Ovary (tissue), 10 donors: ENCODE measurements at places on chromosomes 3 and 15. TPM values are rescaled to one million over a fixed set of nuclear protein-coding genes. Genes with fewer than 3 reads are reported as not detected.

The TERB2 gene
- total RNA-seq, result not detected

The SEMA6D gene
- total RNA-seq, result 30.7 TPM

The TMEM266 gene
- total RNA-seq, result not detected

The SLITRK3 gene
- total RNA-seq, result 0.51 TPM

The SYNPR gene
- total RNA-seq, result not detected

The PLCB2 gene
- total RNA-seq, result 6.7 TPM

The PCOLCE2 gene
- total RNA-seq, result 1.5 TPM

The SERINC4 gene
- total RNA-seq, result 0.13 TPM

The RHCG gene
- total RNA-seq, result not detected

The STAC gene
- total RNA-seq, result 8.4 TPM

The VEPH1 gene
- total RNA-seq, result not detected

The SKOR1 gene
- total RNA-seq, result 0.36 TPM

The EFCAB12 gene
- total RNA-seq, result 1.7 TPM

The TMC3 gene
- total RNA-seq, result not detected

The KLF15 gene
- 49.9 TPM for total RNA-seq

The CFAP92 gene
- total RNA-seq, result 1.4 TPM

The IL17RD gene
- 35.1 TPM for total RNA-seq

The LTF gene
- 1.2 TPM for total RNA-seq

The NR1I2 gene
- 0.20 TPM for total RNA-seq

The OR5K2 gene
- not detected for total RNA-seq

The TLNRD1 gene
- total RNA-seq, result 14.4 TPM

The PIGBOS1 gene
- total RNA-seq, result 11.5 TPM

The APBA2 gene
- total RNA-seq, result 0.98 TPM

The SMCO1 gene
- total RNA-seq, result not detected

The GABRR3 gene
- total RNA-seq, result not detected

The HYKK gene
- 8.7 TPM for total RNA-seq

The AMT gene
- total RNA-seq, result 6.4 TPM

The GOLGA8S gene
- total RNA-seq, result 0.36 TPM

The CFAP44 gene
- 9.0 TPM for total RNA-seq

The SOX2 gene
- 0.69 TPM for total RNA-seq

The CORO2B gene
- 61.0 TPM for total RNA-seq

The DPPA2 gene
- total RNA-seq, result not detected

The STRIT1 gene
- total RNA-seq, result not detected

The LDHAL6B gene
- not detected for total RNA-seq

The ANKRD28 gene
- total RNA-seq, result 50.1 TPM

The VIPR1 gene
- 0.13 TPM for total RNA-seq

The RGMA gene
- total RNA-seq, result 43.2 TPM

The CLRN1 gene
- total RNA-seq, result not detected

The POC1A gene
- 1.8 TPM for total RNA-seq

The ISL2 gene
- not detected for total RNA-seq

The CHRNA3 gene
- not detected for total RNA-seq

The NGRN gene
- total RNA-seq, result 107 TPM

The LRTM1 gene
- total RNA-seq, result not detected

The SLC12A8 gene
- total RNA-seq, result 0.86 TPM

The ETV5 gene
- 9.7 TPM for total RNA-seq

The PRKCD gene
- total RNA-seq, result 19.7 TPM

The ULK3 gene
- 27.8 TPM for total RNA-seq

The ANKRD63 gene
- total RNA-seq, result not detected

The TERC gene
- 4.5 TPM for total RNA-seq

The TRAIP gene
- 3.6 TPM for total RNA-seq
